ENCODE measurements at places on chromosomes 6 and 20.

DNA sequence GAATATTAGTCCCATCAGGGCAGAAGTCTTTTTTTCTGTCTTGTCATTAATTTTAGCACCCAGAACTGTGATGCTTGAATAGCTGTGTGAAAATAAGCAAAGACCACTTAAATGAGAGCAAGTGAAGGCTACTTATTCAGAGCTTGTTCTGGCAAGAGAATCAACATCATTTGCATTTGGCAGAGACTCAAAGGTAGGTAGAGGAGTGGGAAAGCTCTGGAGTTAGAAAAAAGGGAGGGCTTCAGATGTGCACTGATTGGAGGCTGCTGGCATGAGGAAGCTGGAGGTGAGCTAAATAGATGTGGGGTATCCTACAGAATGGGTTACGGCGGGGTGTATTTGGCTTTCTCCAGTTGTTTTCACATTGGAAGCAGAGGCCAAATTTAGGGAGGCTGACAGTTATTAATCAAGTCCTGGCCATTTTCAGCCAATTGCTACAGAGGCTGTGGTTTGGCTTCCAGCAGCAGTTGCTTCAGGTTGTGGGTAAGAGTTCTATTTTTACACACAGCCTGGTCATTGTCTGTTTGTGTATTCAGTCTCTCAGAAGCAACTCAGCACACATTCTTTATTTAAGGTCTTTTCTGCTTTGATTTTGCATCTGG is 254.3 kb downstream of the BTBD3 start:
- peak; percentile 84 for DNase-seq

GRCh38 chr6:131924881-131925474 is 26.2 kb downstream of the CCN2 start:
- DNase-seq = no peak

GRCh38 chr20:24823989-24824693 is 124.9 kb upstream of the CST7 start:
- no peak for DNase-seq

- DNase-seq = no peak
These were observed 977 bp downstream of the MEI4 start for GRCh38 chr6:77653816-77654215.

DNA sequence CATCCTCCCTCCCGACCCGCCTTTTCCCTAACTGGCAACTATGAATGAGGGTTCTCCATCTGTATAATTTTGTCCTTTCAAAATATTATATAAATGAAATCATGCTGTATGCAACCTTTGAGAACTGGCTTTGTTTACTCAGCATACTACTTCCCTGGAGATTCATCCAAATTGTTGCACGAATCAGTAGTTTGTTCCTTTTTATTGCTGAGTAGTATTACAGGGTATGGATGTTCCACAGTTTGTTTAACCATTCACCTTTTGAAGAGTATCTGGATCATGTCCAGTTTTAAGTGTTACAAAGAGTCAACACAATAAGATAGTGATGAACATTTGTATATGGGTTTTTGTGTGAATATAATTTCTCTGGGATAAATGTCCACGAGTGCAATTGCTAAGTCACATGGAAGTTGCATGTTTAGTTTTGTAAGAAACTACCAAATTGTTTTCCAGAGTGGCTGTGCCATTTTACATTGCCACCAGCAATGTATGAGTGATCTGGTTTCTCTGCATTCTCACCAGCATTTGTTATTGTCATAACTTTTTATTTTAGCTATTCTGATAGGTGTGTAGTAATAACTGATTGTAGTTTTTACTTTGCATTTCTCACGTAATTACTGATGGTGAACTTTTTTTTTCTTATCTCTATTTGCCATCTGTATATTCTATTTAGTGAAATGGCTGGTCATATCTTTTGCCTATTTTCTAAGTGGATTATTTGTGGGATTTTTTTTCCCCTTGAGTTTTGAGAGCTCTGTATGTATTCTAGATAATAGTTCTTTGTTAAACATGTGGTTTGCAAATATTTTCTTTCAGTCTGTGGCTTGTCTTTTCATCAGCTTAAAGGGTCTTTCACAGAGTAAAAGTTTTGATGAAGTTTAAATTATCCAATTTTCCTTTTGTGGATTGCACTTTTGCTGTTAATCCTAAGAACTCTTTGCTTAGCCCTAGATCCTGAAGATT is 14.4 kb upstream of the RNF24 start:
- no peak for DNase-seq

GRCh38 chr6:46989398-46989797 is 52.7 kb downstream of the ADGRF1 start:
- DNase-seq = no peak

DNA sequence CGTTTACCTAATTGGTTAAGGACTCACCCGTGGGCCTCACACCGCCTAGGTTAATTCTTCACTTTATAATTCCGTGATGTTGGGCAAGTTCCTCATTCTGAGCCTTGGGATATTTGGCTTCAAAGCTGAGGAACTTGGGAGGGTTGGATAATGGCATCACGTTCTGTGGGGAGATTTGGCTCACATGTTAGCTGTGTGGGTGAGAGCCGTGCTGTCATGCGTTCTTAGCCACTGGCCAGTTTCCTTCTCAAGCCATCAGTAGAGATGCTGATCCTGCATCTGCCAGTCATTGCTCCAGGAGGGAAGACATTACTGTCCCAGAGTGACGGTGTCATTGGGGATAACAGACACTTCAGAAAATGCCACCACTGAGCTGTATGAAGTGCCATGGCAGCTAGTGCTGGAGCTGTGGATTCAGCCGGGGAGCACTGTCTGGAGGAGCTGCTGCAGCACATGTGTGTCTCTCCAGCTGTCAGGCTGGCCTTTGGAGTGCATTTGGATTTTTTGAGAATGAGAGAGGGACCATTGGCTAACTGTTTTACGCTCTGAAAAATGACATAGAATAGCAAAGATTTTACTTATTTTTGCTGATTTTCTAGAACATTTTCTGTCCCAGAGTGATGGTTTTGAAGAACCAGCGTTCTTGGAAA is 16.5 kb downstream of the IGF2R start:
- DNase-seq = no peak

DNA sequence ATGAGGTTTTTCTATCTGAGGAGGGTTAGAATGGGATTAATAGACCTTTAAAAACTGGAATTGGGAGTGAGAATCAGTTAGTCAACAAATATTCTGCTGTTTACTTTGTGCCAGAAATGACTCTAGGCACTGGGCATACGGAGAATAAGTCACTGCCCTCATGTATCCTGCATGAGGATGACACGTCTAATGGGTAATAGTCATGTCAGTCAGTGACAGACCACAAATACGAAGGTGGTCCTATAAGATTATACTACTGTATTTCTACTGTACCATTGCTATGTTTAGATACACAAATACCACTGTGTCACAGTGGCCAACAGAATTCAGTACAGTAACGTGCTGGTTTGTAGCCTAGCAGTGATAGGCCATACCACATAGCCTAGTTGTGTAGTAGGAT is 30.7 kb downstream of the ZFAND3 start:
- DNase-seq = no peak

GRCh38 chr20:46195264-46196036 is 77.3 kb downstream of the CD40 start:
- DNase-seq = no peak

GRCh38 chr20:38073307-38074071 is 39.9 kb downstream of the RPRD1B start:
- peak; percentile 91 for DNase-seq

GRCh38 chr6:130697995-130698535 is 129.1 kb upstream of the SMLR1 start:
- DNase-seq = peak; percentile 23

GRCh38 chr6:169236988-169237387 is 16.7 kb downstream of the THBS2 start:
- DNase-seq = no peak

DNA sequence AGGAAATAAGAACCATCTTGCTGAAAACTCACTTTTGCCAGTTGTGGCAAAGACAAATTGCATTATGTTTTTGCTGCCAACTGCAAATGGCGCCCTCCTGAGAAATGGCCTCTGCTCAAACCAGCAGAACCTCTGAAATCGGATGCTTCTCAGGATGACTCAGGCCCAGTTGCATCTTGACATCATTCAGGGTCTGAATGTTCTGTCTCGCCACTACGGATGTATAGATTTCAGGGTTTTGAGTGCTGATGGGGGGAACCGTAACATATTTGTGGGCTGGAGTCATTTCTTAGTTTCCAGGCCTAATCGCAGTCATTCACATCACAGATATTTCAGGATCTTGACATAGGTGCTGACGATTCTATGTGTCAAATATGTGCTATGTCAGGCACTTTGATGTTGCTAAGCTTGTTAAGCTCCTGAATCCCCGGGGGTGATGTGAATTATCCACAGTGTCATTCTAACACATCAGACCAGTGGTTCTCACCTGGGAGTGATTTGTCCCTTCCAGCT is 207.1 kb downstream of the NFATC2 start:
- DNase-seq = peak; percentile 99
